ENCODE measurements at places on chromosomes 4 and X. TPM values are rescaled to one million over a fixed set of nuclear protein-coding genes. Genes with fewer than 3 reads are reported as not detected.

The CSAG3 gene
- total RNA-seq, result not detected

The GABRQ gene
- total RNA-seq, result 0.60 TPM

The ETDA gene
- not detected for total RNA-seq

The MCF2 gene
- total RNA-seq, result not detected

The GPR50 gene
- not detected for total RNA-seq

The ZXDA gene
- total RNA-seq, result 8.2 TPM

The CDKL2 gene
- 7.3 TPM for total RNA-seq

The PDGFRA gene
- total RNA-seq, result 0.35 TPM

The IL1RAPL2 gene
- not detected for total RNA-seq

The PLXNB3 gene
- total RNA-seq, result 2.6 TPM

The RNF212 gene
- 0.52 TPM for total RNA-seq

The SOWAHB gene
- total RNA-seq, result 6.9 TPM

The GUCY1B1 gene
- 54.1 TPM for total RNA-seq

The ANAPC10 gene
- total RNA-seq, result 32.5 TPM

The HGFAC gene
- total RNA-seq, result 0.25 TPM

The HNRNPH2 gene
- total RNA-seq, result 123 TPM

The STK32B gene
- total RNA-seq, result 9.7 TPM

The RTL9 gene
- not detected for total RNA-seq

The HHIP gene
- total RNA-seq, result 0.17 TPM

The GAGE13 gene
- total RNA-seq, result not detected

The FGF2 gene
- total RNA-seq, result 49.1 TPM

The COL25A1 gene
- total RNA-seq, result not detected

The GPR34 gene
- total RNA-seq, result not detected

The TMEM47 gene
- total RNA-seq, result 209 TPM

The SEPTIN6 gene
- 31.5 TPM for total RNA-seq

The MTTP gene
- 0.17 TPM for total RNA-seq

The RGN gene
- total RNA-seq, result 1.6 TPM

The MSX1 gene
- total RNA-seq, result 0.15 TPM

The ZXDB gene
- 6.4 TPM for total RNA-seq

The FAM114A1 gene
- total RNA-seq, result 192 TPM

The GLA gene
- total RNA-seq, result 81.1 TPM

The NAP1L3 gene
- 1.2 TPM for total RNA-seq

The XAGE1A gene
- not detected for total RNA-seq

The IQSEC2 gene
- 8.2 TPM for total RNA-seq

The SYTL5 gene
- under 0.01 TPM for total RNA-seq

The NHS gene
- total RNA-seq, result 14.2 TPM

The DMRTC1B gene
- 0.20 TPM for total RNA-seq

The TGIF2LX gene
- not detected for total RNA-seq

The IL15 gene
- 20.1 TPM for total RNA-seq

All from renal cortical epithelial cell (primary cell).